ENCODE measurements at places on chromosomes 7 and 10.

- no peak for DNase-seq
Observed at GRCh38 chr7:55533729-55534080, 38.6 kb downstream of the VOPP1 start.

GRCh38 chr10:78599122-78599853 lies 469.5 kb upstream of the ZMIZ1 start:
- no peak for DNase-seq

DNA sequence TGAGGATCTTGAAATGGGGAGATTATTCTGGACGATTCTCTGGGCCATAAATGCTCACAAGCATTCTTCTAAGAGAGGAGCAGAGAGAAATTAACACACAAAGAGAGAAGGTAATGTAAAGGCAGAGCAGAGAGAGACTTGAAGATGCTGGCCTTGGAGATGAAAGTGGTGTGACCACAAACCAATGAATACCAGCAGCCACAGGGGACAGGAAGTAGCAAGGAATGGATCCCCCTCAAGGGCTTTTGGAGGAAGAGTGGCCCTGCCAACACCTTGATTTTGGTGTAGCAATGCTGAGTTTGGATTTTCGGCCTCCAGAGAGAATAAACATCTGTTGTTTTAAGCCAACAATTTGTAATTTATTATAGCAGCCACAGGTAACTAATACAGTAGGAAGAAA lies 1155.6 kb downstream of the TYW1 start:
- DNase-seq: no peak

DNA sequence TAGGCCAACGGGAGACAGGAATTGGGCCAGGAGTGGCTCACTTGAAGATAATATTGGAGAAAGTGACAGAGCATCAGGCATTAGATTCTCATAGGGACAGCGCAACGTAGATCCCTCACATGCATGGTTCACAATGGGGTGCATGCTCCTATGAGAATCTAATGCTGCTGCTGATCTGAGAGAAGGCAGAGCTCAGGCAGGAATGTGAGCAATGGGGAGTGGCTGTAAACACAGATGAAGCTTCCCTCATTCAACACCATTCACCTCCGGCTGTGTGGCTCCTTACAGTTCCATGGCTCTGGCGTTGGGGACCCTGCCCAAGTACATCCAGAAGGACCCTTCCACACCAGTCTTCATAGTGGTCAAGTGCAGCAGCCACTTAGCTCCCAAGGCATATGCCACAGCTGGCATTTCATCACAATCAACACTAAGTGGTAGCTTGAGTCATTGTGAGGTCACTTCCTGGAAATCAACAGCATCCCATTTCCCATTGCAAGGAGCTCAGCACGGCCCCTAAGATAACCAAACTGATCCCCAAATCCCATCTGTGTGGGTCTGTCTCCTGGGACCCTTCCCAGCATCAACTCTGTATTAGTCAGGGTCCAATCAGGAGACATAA lies 174.5 kb downstream of the TPST1 start:
- no peak for DNase-seq

DNA sequence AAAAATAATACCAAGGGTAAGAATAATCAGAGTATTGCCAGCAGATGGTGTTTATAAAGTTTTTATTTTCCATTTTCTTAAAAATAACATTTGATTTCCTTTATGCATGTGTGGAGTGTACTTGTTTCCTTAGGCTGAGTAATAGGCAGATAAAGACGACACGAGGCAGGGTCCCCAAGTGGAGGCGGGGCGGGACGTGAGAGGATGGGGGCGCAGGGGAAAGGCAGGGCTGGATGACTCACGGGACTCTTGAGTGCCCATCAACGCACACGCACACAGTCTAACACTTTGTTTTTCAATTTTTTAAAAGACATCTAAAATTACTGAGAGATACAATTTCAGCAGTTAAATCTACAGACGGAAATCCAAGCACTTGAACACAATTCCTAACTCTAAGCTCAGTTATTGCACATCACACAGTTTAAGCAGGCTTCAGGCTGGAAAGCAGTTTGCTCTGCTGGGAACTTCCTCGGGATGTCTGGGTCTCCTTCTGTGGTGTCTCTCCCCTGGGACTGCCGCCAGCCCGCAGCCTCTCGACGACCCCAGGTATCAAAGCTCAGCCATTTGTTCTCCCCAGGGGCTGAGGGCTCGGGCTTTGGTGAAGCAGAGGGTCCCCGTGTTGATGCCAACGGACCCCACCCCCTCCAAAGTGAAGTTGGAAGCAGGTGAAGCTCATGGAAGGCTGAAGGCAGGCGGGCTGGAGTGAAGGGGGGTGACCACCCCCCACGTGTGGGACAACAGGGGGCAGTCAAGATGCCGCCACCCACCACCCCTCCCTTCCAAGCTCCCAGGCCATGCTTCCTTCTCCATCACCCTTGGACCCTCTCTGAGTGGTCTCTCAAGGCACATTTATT lies 29.1 kb downstream of the SPOCK2 start:
- no peak for DNase-seq

DNA sequence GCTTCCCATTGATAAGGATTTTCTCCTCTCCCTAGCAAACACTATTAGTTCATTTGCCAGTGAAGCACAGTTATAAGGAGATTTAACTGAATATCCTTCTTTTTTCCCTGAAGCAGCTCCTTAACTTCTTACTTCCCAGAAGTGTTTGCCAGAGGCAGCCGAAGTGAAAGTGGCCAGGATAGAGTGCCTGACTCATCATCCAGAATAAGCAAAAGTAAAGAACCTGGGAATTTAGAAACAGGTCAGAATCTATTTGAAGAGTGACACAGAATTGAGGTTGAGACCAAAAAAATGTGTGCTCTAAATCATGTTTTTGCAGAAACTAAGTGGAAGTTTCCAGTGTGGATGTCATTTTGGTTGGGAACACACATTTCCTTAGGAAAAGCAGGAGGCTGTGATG lies 249.6 kb upstream of the VWC2 start:
- no peak for DNase-seq

- DNase-seq: no peak
Observed at GRCh38 chr7:73595358-73595757, 17.0 kb upstream of the TBL2 start.

GRCh38 chr7:46071601-46072000 lies 150.5 kb upstream of the IGFBP3 start:
- DNase-seq: no peak

- DNase-seq: no peak
Observed at GRCh38 chr7:157514306-157514705, 177.5 kb downstream of the DNAJB6 start.

- no peak for DNase-seq
Observed at GRCh38 chr10:113920114-113920513, 65.7 kb downstream of the NHLRC2 start.

DNA sequence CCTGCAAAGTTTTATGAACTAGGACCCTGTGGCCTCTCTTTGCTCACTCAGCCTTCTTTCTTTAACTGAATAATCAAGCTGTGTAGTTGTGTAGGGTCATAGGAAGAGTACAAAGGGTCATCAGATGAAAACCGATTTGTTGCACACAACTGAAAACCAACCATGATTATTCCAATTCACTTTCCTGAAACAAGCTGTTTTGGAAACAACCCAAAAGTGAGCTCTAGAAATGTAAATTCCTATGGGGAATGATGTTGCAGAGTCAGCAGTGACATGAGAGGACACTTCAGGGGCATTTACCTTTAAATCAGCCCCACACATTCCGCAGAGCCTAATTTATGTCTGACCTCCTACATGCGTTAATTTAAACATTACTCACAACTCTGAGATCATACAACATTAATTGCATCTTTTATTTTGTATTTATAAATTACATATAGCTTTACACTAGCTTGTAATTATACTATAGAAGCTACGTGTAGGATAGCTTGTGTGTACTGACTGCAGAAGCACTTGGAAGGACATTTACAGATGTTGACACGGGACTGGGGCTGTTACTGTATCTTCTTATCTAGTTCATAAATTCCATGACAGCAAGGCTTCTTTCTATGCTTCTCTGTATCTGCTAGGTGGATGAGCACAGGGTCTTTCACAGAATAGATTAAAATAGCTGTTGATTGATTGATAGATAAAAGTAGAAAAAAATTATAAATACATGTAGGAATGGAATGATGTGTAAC lies 139.9 kb upstream of the AKR1E2 start:
- no peak for DNase-seq

GRCh38 chr10:93221171-93221496 lies 147.4 kb downstream of the CYP26A1 start:
- DNase-seq: no peak

GRCh38 chr10:110750931-110751330 lies 106.8 kb downstream of the RBM20 start:
- DNase-seq: no peak

- DNase-seq: no peak
Observed at GRCh38 chr7:143877098-143877497, 24.9 kb downstream of the TCAF1 start.

DNA sequence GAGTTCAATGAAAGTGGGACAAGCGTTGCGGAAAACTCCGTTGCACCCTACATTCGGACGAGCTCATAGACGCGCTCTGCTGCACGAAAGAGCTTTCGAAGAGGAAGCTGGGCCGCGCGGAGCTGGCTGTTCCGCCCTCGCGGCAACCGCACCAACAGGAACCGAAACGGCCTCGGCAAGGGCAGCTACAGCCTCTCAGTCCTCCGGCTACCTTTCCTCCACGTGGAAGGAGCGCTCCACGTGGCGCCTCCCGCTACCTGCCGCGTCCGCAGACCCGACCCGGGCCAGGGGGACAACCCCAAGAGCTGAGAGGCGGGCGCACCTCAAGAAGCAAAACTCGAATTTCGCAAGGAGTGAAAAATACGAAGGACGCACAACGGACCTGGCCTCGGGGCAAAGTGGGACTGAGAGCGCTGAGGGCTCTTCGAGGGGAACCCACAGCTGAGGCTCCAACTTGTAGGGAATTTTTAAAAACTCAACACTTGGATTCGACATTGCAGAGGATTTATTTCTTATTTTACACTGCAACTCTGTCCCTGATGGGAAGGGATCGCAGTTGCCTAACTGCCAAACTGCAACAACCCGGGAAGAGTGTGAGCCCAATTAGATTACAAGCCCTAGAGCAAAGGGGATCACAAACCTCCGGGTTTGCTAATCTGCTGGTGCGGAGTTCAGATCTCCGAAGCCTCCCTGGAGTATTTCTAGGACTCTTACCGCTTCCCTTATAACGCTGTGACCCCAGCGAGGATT lies 1.4 kb downstream of the HPSE2 start:
- peak; percentile 72 for DNase-seq

DNA sequence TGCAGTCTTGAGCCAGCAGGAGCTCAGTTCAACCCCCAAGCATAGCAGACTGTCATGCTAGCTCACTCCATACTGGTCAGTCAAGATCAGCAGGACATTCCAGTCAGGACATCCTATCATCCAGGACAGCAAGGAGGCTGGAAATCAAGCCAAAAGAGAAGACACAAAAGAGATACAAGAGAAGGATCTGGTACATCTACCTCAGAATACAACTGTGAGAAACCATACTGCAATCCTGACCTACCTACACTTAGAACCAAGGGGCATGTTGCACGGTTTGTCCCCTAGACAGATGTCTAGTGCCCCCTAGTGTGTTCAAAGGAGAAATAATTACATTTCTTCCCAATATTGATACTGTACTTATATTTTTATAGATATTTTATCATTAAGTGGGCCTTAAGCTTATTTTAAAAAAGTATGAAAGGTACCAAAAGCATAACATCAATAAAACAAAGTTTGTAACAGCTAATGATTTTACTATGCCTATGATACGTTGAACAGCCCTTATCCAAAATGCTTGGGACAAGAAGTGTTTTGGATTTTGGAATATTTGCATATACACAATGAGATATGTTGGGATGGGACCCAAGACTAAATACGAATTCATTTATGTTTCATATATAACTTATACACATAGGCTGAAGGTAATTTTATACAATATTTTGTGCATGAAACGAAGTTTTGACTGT lies 26.7 kb downstream of the ERCC6 start:
- no peak for DNase-seq

GRCh38 chr7:25456467-25457171 lies 228.3 kb upstream of the NPVF start:
- DNase-seq: no peak

DNA sequence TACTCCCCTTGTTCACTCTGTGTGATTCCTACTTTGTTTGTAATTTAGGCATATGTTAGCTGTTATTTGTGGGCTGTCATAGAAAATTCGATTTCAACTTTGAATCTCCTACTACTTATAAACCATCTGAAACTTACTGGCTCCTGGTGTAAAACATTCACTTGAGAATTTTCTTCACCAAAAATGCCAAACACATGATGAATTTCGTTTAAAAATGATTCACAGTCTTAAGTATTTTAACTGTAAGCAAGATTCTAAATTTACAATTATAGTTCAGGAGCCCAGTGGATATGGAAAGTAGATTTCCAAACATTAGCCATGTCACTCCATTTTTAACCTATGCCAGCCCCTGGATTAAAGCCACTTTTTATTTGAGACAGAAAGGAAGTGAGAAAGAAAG lies 3.1 kb downstream of the CPED1 start:
- DNase-seq: no peak

DNA sequence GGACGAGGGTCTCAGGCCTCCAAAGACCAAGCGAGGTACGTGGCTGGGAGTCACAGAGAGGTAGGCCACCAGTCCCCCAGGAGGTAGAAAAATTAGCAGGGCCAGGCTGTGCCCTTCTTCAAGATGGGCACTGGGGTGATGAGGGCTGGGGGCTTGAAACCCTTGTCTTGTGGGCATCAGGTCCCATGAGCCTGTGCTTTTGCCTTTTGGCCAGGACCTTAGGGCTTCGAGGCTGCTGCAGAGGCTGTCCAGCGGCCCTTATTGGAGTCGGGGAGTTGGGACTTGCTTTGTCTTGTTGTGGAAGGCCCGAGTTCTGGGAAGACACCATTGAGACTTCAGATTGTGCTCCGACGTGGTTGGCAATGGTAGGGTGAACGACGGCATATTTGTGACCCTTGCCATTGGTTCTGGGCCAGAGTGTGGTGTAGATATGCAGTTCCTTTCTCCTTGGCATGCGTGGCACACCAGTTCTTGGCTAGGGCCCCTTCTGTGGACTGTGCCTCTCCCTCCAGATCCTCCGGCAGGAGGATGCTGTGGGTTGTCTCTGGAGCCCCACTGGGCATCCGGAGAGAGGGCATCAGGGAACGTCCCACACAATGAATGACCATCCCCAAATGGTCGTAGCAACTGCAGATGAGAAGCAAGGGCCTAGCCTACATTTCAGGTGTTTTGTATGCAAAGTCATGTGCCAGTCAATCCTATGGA lies 931 bp downstream of the SH2D4B start:
- peak; percentile 32 for DNase-seq

DNA sequence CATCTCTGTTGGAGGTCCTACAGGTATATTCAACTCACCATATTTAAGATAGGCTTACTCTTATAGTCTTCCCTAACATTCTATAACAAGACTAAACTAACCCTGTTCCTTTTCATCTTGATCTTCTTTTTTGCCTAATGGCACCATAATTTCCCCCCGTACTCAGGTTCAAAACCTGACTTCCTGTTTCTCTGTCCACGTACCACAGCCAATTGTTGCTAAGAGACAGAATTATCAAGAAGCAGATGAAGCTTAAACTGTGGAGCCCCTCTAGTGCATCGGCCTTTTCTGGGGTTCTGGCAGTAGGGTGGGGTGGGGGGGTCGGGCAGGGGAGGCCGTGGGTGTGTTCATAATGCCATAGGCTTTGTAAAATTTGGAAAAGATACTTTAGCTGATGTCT lies 109.2 kb downstream of the EVX1 start:
- DNase-seq: no peak

GRCh38 chr10:84423719-84424118 lies 95.3 kb downstream of the CCSER2 start:
- no peak for DNase-seq
